ENCODE measurements at places on chromosomes 7 and 10. TPM values are rescaled to one million over a fixed set of nuclear protein-coding genes. Genes with fewer than 3 reads are reported as not detected.
A peak's percentile ranks its signal among the peaks of the same experiment; 100 is the strongest.

DNA sequence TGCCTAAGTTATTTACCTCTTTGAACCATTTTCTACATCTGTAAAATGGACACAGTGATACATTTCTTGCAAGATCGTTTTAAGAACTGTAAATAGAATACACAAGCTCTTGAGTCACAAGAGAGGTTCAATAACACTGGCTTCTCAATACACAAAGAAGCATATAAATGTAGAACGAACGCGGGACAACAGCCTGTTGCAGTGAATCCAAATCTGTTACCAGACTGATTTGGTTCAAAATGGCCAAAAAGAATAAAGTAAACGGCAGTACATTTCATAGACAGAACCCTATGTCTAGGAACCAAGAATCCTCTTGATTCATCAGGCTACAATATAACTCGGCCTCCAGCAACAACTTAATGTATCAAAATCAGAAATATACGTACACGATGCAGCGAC is 701 bp downstream of the MTPAP start:
- DNase-seq: no peak
- peak overlapping the region; percentile 86 for H3K4me3 ChIP-seq
- H3K4me1 ChIP-seq: peaks cover 31% of the 10 kb centered on the region
- peaks cover 38% of the 10 kb centered on the region for H3K36me3 ChIP-seq

DNA sequence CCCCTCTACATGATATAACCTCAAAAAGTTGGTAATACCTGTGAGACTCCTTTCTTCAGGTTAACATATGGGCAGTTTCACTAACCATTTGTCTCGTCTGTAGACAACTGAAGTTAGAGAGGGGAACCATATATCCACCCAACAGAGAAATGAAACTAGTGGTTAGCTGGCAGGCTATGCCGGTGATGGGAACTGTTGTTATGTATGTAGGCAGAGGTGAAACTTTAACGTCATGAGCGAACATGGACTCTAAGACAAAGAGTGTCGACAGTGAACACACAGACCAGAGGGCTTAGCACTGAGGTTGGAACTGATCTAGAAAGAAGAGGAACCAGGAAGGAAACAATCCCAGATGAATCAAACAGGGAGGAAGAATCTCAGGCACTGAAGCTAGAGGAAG is 112.4 kb downstream of the ELMO1 start:
- H3K4me3 ChIP-seq: peak overlapping the region; percentile 54
- H3K36me3 ChIP-seq: peaks cover 94% of the 10 kb centered on the region
- H3K27me3 ChIP-seq: no peaks in the 10 kb centered on the region
- DNase-seq: no peak
- H3K27ac ChIP-seq: peak overlapping the region; percentile 87

DNA sequence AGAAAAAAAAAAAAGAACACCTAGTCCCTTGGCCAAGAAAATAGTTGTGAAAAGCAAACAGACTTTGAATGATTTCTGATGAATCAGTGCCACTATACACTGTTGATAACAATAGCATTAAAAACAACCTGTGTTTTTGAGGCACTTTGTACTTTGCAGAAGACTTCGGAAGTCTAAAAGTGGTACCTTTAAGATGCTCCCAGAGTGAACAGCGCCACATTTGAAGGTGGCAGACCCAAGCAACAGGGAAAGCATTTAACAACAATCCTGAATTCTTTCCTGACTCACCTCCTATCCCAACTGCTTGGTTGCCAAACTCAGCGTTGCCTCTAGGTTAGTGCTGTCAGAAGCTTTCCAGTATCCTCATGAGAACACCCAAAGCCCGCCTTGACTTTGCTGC is 102.5 kb upstream of the CCDC6 start:
- no peak overlapping the region for H3K4me3 ChIP-seq
- no peaks in the 10 kb centered on the region for H3K36me3 ChIP-seq
- peaks cover 2% of the 10 kb centered on the region for H3K27me3 ChIP-seq
- H3K4me1 ChIP-seq: no peaks in the 10 kb centered on the region

- no peak for DNase-seq
- no peaks in the 10 kb centered on the region for H3K36me3 ChIP-seq
- H3K4me3 ChIP-seq: no peak overlapping the region
- no peaks in the 10 kb centered on the region for H3K4me1 ChIP-seq
- H3K27ac ChIP-seq: no peak overlapping the region
Observed at GRCh38 chr7:39238234-39238869, 260.6 kb downstream of the POU6F2 start.

DNA sequence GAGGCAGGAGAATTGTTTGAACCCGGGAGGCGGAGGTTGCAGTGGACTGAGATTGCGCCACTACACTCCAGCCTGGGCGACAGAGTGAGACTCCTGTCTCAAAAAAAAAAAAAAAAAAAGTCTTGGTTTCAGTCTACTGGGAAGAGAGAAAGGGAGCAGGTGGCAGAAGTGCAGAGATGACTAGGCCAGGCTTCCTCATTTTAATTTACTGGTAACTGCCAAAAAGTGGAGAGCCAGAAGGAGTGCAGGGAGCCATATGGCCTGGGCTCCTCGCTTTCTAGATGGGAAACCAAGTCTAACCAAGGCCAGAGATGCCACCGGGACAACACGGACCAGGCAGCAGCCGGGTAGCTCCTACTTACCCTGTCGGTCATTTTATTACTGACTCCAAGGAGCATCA is 12.2 kb downstream of the SEPHS1 start:
- H3K27ac ChIP-seq: no peak overlapping the region
- H3K4me1 ChIP-seq: peaks cover 13% of the 10 kb centered on the region
- H3K27me3 ChIP-seq: no peaks in the 10 kb centered on the region
- no peak for DNase-seq
- H3K4me3 ChIP-seq: no peak overlapping the region

- H3K27me3 ChIP-seq: no peaks in the 10 kb centered on the region
- H3K4me3 ChIP-seq: no peak overlapping the region
- no peak for DNase-seq
Observed at GRCh38 chr10:82353381-82353780, 478.4 kb downstream of the NRG3 start.

DNA sequence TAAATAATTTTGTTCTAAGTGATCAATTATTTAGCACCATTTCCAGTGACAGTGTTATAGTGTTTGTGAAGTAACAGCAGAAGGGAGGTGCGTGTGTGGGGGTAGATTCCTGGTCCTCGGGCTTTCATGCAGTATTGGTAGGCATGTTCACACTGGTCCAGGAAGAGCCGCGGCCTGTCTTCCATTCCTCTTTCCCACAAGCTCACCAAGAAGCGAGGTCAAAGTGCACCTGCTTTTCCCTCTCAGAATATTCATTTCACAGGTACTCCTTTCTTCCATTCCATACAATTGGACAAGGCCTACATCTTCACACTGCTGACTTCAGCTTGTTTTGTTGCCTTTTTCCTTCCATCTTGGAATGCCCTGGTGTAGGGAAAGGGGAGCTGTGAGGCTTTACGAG is 151.8 kb upstream of the CELF2 start:
- H3K27me3 ChIP-seq: peaks cover 8% of the 10 kb centered on the region
- no peak overlapping the region for H3K27ac ChIP-seq
- DNase-seq: no peak
- H3K4me1 ChIP-seq: peaks cover 3% of the 10 kb centered on the region
- no peak overlapping the region for H3K4me3 ChIP-seq

DNA sequence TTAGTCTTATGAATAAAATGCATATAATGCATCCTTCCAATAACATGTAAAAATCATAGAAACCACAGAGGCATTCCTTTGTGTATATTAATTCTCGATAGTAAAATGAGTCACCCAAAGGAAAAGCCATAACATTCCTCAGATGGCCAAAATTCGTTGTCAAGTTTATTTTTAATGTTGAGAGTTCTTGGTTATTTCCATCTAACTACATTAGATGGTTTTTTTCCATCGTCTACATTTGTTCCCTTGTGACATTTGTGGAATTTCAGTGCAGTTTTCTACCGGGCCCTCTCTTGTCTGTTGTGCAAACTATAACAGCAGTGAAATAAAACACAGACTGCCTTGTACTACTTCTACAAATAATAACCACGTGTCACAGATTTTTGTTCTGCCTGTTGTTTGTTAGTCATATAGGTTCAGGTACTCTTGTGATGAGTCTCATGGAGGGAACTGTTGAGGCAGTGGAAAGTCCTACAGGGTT is 54.7 kb upstream of the CCAR1 start:
- H3K36me3 ChIP-seq: no peaks in the 10 kb centered on the region
- no peaks in the 10 kb centered on the region for H3K27me3 ChIP-seq
- no peaks in the 10 kb centered on the region for H3K4me1 ChIP-seq
- no peak overlapping the region for H3K4me3 ChIP-seq
- no peak for DNase-seq
- no peak overlapping the region for H3K27ac ChIP-seq

- H3K4me1 ChIP-seq: no peaks in the 10 kb centered on the region
- DNase-seq: no peak
- no peak overlapping the region for H3K4me3 ChIP-seq
- H3K27me3 ChIP-seq: peaks cover 9% of the 10 kb centered on the region
- H3K27ac ChIP-seq: no peak overlapping the region
- no peaks in the 10 kb centered on the region for H3K36me3 ChIP-seq
Observed at GRCh38 chr7:94368371-94368791, 26.3 kb upstream of the COL1A2 start.

- H3K4me1 ChIP-seq: peaks cover 4% of the 10 kb centered on the region
- H3K4me3 ChIP-seq: no peak overlapping the region
- H3K27ac ChIP-seq: no peak overlapping the region
- H3K36me3 ChIP-seq: no peaks in the 10 kb centered on the region
- no peak for DNase-seq
Observed at GRCh38 chr10:43735907-43736306, 87.2 kb upstream of the ZNF32 start.

DNA sequence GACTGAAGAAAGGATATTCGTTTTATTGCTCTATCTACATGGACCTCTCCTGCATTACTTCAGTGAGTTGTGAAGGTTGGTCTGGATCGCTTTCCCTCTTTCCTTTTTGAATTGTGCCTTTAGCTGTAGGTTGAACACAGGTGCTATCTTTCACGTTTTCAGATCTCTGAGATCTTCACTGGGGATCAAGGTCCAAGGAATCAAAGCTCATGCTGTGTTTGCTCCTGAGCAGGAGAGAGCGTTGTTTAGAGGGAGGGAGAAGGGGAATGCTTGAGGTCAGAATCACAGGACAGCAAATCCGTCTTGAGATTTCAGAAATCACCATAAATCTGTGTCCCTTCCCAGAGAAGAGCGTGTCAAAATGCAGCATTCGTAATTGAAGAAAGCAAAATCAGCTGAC is 105.0 kb downstream of the INSYN2A start:
- H3K27ac ChIP-seq: no peak overlapping the region
- H3K4me3 ChIP-seq: no peak overlapping the region
- H3K27me3 ChIP-seq: no peaks in the 10 kb centered on the region
- H3K36me3 ChIP-seq: no peaks in the 10 kb centered on the region
- H3K4me1 ChIP-seq: no peaks in the 10 kb centered on the region

GRCh38 chr10:11782793-11783557 is 40.2 kb upstream of the PROSER2 start:
- DNase-seq: no peak
- H3K4me3 ChIP-seq: no peak overlapping the region
- no peak overlapping the region for H3K27ac ChIP-seq
- peaks cover 4% of the 10 kb centered on the region for H3K4me1 ChIP-seq
- no peaks in the 10 kb centered on the region for H3K36me3 ChIP-seq

- no peaks in the 10 kb centered on the region for H3K27me3 ChIP-seq
- no peak overlapping the region for H3K27ac ChIP-seq
- H3K36me3 ChIP-seq: peaks cover 43% of the 10 kb centered on the region
- DNase-seq: no peak
- no peak overlapping the region for H3K4me3 ChIP-seq
- H3K4me1 ChIP-seq: peaks cover 19% of the 10 kb centered on the region
Observed at GRCh38 chr7:77684030-77684429, 12.2 kb upstream of the RSBN1L start.

GRCh38 chr10:104339469-104340110 is 1.3 kb upstream of the ITPRIP start:
- H3K4me1 ChIP-seq: peaks cover 34% of the 10 kb centered on the region
- peak overlapping the region; percentile 99 for H3K27ac ChIP-seq
- peaks cover 9% of the 10 kb centered on the region for H3K36me3 ChIP-seq
- peak overlapping the region; percentile 97 for H3K4me3 ChIP-seq
- DNase-seq: peak; percentile 7
- peaks cover 1% of the 10 kb centered on the region for H3K27me3 ChIP-seq

- no peaks in the 10 kb centered on the region for H3K36me3 ChIP-seq
- H3K4me1 ChIP-seq: no peaks in the 10 kb centered on the region
- no peak for DNase-seq
- H3K27me3 ChIP-seq: no peaks in the 10 kb centered on the region
Observed at GRCh38 chr10:127576740-127577161, 27.6 kb downstream of the NPS start.

Gene LDB3
- not detected for total RNA-seq

Gene SMO
- 0.64 TPM for total RNA-seq

Gene POP7
- 67.6 TPM for total RNA-seq

Gene GCK
- total RNA-seq: 2.3 TPM

Gene ESYT2
- total RNA-seq: 64.2 TPM

Gene HOXA6
- total RNA-seq: not detected

Gene UNCX
- total RNA-seq: not detected

Gene SPDYE5
- not detected for total RNA-seq

Gene DLX5
- total RNA-seq: not detected

Gene C10orf62
- total RNA-seq: not detected

Gene TRIM50
- not detected for total RNA-seq

Gene DLG5
- 7.8 TPM for total RNA-seq

Gene PNLIPRP1
- total RNA-seq: not detected

Gene GSTO2
- total RNA-seq: 1.4 TPM

Gene SPDYE1
- not detected for total RNA-seq

Gene ZNF716
- not detected for total RNA-seq
